Motor neuron (in vitro differentiated cells): ENCODE measurements at places on chromosomes 16 and 17. TPM values are rescaled to one million over a fixed set of nuclear protein-coding genes. Genes with fewer than 3 reads are reported as not detected.
A peak's percentile ranks its signal among the peaks of the same experiment; 100 is the strongest.

Gene CD300LB
- 1.1 and 1.3 TPM in 2 replicates for total RNA-seq

DNA sequence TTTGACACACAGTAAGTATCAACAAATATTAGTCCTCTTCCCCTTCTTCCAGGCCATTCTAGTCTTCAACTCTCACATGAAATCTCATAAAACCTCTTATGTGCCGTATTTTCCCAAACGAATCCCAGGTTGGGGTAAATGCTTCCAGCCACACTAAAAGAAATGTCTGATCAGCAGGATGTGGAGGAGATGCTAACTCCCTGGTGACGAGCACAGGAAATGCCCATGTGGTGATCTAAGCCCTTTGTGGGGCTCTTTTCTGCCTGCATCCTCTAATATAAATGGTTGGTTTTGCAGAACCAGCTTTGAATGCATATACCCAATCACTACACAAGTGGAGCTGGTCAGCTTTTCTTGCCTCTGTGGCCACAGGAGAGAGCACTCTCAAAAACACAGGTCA lies 498.2 kb upstream of the ERCC4 start:
- no peak for ATAC-seq

- no peak for ATAC-seq
These were observed 87.8 kb downstream of the TUBD1 start for GRCh38 chr17:59804901-59805465.

Gene PRSS53
- 0.36 and 0.65 TPM in 2 replicates for total RNA-seq

- ATAC-seq = no peak
These were observed 18.4 kb downstream of the NPIPA1 start for GRCh38 chr16:14955546-14956231.

DNA sequence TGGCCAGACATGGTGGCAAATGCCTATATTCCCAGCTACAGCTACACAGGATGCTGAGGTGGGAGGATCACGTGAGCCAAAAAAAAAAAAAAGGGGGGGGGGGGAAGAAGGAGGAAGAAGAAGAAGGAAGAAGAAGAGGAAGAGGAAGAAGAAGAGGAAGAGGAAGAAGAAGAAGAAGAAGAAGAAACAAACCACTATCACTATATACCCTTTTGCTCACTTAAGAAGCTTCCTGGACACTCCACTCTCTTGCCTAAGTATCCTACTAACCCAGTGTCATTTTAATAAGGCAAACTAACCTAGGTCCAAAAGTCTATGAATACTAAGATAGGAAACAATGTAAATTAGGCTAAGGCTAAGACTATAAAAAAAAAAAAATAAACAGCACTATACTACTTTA lies 54.8 kb downstream of the GPATCH8 start:
- no peak for ATAC-seq

GRCh38 chr17:58587713-58588117 lies 73.3 kb upstream of the MTMR4 start:
- peak; percentile 92 for ATAC-seq

DNA sequence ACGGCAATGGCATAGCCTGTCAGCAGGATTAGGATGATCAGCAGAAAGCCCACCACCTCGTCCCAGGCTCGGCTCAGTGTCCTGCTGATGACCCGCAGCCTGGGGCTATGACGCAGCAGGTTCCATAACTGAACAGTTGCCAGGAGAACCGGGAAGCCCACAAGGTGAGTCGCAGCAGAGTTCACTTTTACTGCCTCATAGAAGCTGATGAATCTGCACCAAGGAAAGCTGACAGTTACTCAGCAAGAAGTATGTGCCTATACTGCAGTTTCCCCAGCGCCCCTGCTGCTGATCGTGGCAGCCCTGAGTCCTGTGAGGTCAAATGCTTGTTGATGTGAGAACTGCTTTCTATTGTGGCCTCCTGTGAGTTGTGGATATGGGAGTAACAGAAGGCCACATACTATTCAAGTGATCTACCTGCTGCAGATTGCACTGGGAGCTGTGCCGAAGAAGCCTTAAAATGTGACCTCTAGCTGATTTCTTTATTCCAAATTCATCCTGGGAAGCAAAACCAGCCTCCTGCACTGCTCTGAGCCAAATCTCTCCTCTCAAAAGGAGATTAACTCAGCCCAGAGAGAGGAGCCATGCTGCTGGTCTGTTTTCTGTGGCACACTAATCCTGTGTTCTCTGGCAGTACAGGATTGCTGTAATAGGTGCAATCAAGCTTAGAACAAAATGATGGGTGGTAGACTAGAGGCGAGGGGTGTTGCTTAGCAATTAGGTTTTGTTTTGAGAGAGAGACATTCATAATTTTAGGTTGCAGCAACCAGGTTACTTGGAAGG lies 38.8 kb downstream of the IST1 start:
- ATAC-seq = peak; percentile 38

- no peak for ATAC-seq
These were observed 1026.8 kb downstream of the CDH11 start for GRCh38 chr16:64094992-64095634.

DNA sequence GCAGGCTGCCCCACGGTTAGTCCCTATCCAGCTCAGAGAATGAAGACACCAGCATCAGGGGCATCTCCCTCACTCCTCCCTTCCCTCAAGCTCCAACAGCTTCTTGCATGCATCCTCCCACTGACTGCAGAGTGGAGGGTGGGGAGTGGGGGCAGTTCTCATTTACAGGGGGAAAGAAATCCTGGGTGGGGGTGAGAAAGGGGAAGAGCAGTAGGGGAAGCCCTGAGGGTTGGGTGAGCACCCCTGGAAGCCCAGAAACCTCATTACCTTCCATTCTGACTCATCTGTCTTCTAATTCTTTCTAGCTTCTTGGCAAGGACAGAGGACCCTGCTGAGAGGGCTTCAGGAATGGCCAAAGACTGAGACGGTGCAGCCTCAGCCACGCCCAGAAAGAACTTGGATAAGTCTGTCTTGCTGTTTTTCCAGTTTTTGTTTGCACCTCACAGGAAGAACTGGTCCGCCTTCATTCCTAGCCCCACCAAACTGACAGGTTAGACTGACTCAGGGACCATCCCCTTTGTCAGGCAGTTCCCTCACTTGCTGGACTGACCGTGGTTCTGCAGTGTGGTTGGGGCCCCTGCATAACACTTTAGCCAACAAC lies 52.5 kb upstream of the WSB1 start:
- peak; percentile 4 for ATAC-seq

- peak; percentile 96 for ATAC-seq
These were observed at the start of gene TOM1L1 for GRCh38 chr17:54900457-54901229. TSS of gene TOM1L1 (plus strand) at chr17:54900852. CDS start at chr17:54900866, 14 bp downstream.

- no peak for ATAC-seq
These were observed 9.0 kb downstream of the CRK start for GRCh38 chr17:1447052-1447451.

Gene LGALS9B
- total RNA-seq = not detected in 2 replicates

Gene OSGIN1
- 3.2 and 5.5 TPM in 2 replicates for total RNA-seq

- ATAC-seq = no peak
These were observed 8.4 kb upstream of the SRCIN1 start for GRCh38 chr17:38613981-38614779.

GRCh38 chr17:65156185-65156834 lies 19.1 kb downstream of the RGS9 start:
- no peak for ATAC-seq

DNA sequence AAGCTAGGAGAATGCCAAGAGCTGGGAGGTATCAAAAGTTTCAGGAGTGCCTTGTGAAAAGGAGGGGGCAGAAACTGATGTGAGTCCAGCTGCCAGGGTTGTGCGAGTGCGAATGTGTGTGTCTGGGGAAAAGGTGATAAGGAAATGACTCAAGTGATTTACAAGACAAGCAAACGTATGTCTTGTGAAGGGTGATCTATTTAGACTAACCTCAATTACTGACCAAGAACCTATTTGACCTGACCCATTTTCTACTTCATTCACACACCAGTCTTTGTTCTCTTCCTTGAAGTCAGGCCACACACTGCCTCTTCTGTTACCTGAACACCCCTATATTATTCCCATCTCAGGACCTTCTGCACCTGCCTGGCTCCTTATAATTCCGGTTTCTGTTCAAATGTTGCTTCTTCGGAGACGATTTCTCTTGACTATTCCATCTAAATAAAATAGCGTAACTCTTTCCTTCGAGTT lies 1.0 kb downstream of the GDE1 start:
- ATAC-seq = no peak

Gene C16orf74
- total RNA-seq = 0.68 and 1.5 TPM in 2 replicates

DNA sequence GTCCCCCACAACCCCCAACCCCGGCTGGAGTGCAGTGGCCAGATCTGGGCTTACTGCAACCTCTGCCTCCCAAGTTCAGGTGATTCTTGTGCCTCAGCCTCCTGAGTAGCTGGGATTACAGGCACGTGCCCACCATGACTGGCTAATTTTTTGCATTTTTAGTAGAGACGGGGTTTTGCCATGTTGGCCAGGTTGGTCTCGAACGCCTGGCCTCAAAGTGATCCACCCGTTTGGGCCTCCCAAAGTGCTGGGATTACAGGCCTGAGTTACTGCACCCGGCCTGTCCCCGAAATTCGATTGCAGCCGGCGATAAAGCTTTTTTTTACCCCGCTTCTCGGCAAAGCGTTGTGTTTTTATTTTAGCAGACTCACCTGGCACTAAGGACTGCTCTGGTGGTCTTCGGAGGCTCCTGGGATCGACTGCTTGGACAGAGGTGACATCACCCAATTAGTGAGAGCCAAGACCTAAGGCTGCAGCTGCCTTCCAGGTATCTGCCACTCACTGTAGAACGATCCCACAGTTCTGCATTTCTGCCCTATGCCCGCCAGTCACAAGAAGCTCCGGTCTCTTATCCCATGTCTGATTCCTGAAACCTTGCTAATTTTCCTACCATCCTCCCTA lies 82.2 kb upstream of the ARL4D start:
- ATAC-seq = no peak

GRCh38 chr17:9676820-9677310 lies 31.5 kb downstream of the USP43 start:
- ATAC-seq = no peak

DNA sequence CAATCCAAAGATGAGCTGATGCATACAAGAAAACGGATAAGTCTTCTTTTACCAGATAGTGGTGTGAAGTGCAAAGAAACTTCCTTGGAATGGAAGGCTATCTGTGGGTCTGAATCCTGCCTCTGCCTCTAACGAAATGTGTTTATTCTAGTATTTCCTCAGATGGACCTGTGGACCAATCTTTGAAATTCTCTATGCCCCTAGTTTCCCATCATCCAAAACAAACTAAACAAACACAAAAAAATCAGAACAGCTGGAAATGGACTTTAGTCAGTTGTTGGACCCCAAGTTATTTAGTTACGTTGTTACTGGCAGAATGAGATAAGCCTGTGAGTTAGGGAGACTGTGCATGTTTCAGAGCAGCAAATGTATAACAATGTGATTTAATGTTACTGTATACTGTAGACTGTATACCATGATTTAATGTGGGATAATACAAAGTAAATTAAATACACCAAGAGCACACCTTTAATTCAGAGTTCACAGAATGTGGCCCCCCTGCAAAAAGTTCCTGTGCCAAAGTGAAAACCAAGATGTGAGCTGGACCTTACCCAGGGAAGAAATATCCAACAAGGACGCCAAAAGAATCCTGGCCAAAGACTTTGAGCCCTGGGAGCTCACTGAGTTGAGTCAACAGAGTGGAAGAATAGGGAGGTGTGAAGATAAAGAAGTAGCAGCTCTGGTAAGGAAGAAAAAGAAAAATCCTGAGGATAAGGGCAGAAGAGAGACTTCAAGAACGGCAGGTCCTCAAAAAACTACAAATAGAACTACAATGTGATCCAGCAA lies 255.2 kb downstream of the CNTNAP4 start:
- ATAC-seq = no peak

GRCh38 chr16:4110680-4111079 lies 5.6 kb downstream of the ADCY9 start:
- ATAC-seq = peak; percentile 68

DNA sequence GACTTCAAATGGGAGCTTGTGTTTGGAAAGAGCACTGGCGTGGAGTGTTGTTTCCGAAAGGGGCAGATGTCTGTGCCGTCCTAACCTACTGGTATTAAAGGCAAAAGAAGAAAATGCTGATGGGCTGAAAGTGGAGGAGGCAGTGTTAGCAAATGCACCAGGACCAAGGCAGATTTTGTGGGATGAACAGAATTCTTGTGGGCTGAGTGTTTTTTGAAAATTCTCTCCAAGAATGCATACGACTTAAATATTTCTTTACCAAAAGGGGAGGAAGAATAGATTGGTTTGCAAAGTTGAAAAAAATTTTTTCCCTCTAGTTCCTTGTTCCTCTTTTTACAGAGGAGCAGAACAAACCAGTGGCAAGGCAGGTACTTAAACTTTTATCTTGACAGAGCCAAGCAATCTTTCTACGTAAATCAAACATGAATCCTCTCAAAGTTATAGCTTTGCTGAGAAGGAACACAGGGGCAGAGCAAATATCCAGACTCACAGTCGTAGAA lies 16.8 kb downstream of the MARCHF10 start:
- ATAC-seq = no peak

Gene KRTAP4-6
- not detected in 2 replicates for total RNA-seq

Gene PFAS
- total RNA-seq = 21.9 and 26.5 TPM in 2 replicates

GRCh38 chr16:58508671-58509251 lies 6.6 kb upstream of the SETD6 start:
- no peak for ATAC-seq

- no peak for ATAC-seq
These were observed 11.4 kb downstream of the SLC7A6 start for GRCh38 chr16:68275611-68276191.

DNA sequence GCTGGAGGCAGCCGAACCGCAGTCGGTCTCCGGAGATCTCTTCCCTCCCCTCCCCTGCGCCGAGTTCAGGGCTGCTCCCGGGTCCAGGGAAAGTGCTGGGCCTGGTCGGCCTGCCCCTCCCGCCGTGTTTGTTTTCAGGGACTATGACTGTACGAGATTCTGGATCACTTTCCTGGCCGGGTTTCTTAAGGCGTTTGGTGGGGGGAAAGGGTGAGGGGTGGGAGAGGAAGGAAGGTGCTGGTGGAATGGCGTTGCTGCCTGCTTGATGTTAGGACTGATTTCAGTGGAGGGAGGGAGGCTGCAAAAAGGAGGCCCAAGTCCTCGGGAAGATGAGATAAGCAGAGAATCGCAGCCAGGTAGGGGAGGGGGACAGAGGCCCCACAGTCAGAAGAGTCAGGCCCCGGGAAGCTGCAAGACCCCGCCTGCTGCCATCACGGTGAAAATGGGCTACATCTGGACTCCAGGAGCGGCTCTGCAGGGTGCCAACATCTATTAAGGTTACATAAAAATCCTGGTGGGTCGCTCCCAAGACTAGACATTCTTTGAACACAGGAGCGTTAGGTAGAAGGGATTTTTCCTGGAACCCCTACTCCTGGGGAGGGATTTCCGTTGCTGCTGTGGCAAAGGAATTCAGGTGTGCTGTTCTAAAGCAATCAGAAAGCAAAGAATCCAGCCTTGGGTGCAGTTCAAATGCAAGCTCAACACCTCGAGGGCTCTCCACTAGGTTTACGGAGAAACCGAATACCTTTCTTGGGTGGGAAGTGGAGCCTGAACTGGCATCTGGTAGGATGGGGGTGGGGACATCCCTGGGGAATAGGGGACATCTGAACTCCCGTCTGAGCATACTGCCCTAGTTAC lies 1.2 kb downstream of the ARHGAP44 start:
- ATAC-seq = peak; percentile 19
